ENCODE measurements at places on chromosomes 2 and 18. TPM values are rescaled to one million over a fixed set of nuclear protein-coding genes. Genes with fewer than 3 reads are reported as not detected.

DNA sequence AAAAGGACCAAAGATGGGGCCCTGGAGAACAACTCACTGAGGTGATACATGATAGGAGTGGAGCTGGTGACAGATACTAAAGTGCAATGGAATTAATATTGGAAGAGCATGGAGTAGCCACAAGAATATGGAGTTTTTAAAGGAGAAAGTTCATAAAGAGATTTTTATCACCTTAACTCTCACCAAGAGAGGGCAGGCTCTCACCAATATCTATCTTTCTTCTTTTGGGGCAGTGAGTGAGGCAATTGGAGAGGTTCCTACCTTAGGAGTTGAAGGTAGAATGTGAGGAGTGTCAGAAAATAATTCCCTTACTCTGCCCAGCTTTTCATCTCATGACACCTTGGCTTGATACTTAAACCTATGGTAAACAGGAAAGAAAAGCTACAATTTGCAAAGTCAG lies 233.7 kb upstream of the CWC22 start:
- no peak for DNase-seq

DNA sequence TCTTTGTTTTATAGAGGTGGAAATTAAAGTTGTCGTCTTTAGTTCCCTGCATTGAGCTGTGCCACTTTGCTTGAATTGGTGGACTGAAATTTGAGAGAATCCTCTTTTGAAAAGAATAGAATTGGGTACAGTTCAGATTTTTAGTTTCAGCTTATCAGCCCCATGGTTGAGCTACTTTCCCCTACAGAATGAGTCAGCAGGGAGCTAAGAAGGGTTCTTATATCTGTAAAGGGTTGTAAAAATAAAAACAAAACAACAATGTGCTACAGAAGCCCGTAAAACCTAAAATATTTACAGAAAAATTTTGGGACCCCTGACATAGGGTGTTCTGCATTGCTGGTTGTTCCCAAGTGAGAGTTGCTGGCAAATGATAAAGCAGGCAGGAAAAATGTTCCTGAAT lies 12.6 kb downstream of the SLC20A1 start:
- no peak for DNase-seq

The C2orf80 gene
- total RNA-seq: not detected

- DNase-seq: no peak
These were observed 21.2 kb downstream of the DYNAP start for GRCh38 chr18:54612237-54612636.

The SPATS2L gene
- total RNA-seq: 58.2 TPM

The TUBA4B gene
- total RNA-seq: 0.83 TPM

The PJVK gene
- total RNA-seq: 7.3 TPM

GRCh38 chr2:210833403-210833802 lies 277.0 kb downstream of the CPS1 start:
- no peak for DNase-seq

The WDCP gene
- 13.7 TPM for total RNA-seq

DNA sequence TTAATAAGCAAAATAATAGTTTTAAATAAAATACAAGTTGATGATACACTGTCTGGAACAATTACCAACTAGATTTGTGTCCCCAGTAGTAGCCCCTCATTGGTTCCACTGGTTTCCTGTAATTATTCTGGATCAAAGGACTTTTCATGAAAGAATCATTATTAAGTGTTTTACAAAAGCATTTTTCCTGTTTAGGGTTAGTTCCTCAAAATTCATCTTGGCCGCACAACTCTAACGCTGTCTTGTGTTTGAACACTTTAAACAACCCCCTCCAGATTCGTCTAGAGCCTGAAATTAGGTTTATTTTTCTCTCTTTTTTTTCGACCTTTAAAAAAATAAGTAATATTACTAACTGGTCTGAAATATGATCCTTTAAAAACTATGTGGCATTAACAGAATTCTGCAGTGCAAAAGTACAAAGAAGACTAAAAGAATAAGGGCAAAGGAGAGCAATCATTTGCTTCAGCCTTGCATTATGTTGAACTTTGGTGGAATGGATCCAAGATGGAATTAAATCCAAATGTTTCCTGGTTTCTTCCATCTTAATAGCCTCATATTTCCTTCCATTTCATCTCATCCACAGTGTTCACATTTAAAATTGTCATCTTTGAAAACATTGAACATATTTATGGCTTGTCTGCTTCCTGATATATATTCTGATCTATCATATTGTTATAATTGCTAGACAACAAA lies 678.4 kb downstream of the IRS1 start:
- no peak for DNase-seq

GRCh38 chr2:200185628-200186000 lies 120.9 kb upstream of the SPATS2L start:
- DNase-seq: no peak

DNA sequence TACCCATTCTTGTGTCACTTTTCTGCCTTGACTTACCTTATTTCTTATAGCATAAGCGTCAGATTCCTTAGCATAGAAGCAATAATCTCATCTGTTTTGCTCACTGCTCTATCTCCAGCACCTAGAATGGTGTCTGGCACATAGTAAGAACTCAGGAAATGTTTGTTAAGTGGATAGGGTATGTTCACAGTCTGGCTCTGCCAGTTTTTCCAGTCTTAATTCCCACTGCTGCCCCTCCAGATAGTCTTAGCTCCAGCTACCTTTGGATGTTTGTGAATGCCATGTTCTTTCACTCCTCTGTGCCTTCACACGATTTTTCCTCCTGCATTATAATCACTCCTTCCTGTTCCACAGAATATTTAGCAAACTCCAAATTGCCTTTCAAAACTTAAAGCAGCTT lies 29.0 kb downstream of the DNAJC10 start:
- no peak for DNase-seq

- DNase-seq: no peak
These were observed 115.6 kb upstream of the TMEM200C start for GRCh38 chr18:6010921-6011320.

DNA sequence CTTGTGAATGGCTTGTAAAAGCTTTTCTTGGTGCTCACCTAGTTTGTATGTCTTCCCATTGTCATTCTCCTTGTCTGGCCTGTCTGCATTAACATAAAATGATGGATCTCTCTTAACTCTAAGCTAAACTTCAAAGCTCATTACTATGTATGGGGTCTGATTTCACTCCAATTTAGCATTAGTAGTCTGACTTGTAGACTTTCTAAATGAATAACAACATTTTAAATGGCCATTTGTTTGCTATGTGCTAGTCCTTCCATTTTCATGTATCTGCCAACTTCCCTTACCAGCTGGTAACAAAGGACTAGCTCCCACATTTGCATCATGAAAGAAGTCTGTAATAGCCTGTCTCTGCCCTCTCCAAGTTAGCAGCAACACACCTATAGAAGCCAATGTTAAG lies 324.2 kb upstream of the RGPD4 start:
- DNase-seq: no peak

The B4GALT6 gene
- 10.3 TPM for total RNA-seq

DNA sequence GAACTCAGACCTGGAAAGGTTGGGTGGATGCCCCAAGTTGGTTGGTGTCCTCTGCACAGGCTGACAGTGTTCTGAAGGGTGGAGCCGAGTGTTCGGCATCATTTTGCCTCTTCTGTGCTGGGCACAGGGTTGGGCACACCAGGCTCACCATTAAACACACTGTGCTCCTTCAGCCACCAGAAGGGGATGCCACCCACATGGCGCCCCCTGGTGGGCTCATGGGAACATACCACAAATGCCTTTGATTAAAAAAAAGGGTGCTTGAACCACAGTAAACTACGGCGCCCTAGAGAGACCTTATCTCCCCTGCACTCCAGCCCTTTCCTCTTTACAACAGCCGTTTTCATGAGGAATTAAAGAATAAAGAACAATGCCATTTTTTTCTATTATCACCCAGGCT lies 89.4 kb downstream of the CELF4 start:
- DNase-seq: no peak

GRCh38 chr2:163417596-163418337 lies 318.0 kb downstream of the FIGN start:
- DNase-seq: no peak

DNA sequence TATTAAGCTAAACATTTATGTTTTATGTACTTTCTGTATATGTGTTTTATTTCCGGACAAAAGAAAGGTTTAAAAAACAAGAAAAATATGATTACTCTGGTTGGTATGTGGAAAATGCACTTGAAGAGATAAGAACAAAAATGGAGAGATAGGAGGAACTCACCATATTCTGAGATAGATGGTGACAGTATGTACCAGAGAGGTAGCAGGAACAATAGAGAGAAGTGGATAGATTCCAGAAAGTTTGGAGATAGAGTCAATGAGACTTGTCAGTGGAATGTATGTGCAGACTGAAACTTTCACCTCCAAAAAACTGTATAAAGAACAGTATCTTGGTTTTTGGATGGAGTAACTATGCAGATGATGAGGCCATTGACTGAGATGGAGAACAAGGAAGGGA lies 105.6 kb upstream of the FSHR start:
- DNase-seq: no peak

DNA sequence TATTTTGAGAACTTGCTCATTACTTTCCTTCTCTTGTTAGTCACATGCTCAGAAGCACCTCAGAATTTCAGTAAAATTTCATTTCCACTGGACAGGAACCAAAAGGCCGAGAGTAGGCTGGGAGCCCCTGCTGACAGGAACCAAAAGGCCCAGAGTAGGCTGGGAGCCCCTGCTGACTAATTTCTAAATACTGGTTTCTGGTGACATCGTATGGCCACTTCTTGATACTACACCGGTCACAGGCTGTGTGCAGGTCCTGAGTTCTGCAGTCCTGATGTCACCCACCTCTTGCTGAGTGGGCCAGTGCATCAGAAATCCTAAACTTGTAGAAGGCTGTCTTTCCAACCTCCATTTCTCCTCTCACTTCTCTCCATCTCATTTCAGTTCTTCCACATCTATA lies 17.7 kb upstream of the EN1 start:
- DNase-seq: no peak

DNA sequence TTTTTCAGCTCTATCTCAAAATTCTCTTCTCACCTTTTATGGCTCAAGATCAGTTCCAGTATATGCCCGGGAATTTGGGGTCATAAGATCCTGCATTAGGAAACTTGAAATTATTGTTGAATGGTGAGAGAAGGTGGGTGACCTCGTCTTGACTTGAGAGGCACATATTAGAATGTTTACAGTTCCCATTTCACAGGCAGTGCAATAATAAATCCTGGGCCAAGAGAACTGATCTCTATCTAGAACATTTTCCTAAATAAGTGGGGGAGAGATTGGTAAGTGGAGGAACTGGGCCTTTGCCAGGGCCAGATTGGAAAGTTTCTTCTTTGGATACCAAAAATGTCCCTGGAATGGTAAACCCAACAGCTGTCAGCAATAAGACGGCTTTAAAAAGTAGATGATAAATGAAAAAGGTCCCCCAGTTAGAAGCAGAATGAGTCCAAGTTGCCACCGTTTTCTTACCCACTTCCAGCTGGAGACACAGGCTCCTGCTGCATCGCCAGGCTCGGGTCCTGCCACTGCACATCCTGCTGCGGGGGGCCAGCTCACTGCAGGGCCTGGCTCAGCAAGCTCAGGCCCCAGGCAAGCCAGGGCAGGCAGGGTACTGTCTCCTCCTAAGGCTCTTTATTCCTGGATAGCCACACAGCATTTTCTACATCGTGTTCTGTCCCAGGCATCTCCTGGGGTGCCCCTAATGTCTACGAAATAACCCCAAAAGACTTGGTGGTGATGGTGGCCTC lies 126.4 kb upstream of the EPAS1 start:
- DNase-seq: no peak

GRCh38 chr2:234949762-234950434 lies 1.9 kb upstream of the SH3BP4 start:
- no peak for DNase-seq

The MOGAT1 gene
- total RNA-seq: not detected

GRCh38 chr18:26700728-26701127 lies 152.4 kb upstream of the KCTD1 start:
- DNase-seq: no peak

GRCh38 chr18:21472741-21473140 lies 127.8 kb downstream of the ESCO1 start:
- DNase-seq: no peak

The DCC gene
- total RNA-seq: not detected

DNA sequence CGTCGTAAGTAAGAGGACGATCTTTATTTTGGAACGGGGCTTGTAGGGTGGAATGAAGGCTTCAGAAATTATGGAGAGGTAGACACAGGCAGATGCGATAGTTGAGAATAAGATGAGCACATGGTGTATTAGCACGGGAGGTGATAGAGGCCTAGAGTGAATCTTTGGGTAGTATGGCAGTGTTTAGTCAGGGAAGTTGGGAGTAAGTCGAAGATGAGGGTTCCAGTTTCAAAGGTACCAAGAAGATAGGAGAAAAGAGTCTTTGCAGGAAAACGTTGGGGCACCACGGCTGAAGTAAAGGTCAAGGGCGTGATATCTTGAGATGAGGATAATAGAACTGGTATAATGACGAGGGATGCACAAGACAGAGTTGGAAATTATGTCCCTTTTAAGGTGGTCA lies 654 bp downstream of the PIK3C3 start:
- DNase-seq: no peak

GRCh38 chr2:66426244-66427111 lies 8.4 kb upstream of the MEIS1 start:
- DNase-seq: no peak

The GLB1L gene
- total RNA-seq: 20.3 TPM

The FABP1 gene
- total RNA-seq: 1.3 TPM

The DSG1 gene
- not detected for total RNA-seq

The EFEMP1 gene
- total RNA-seq: 282 TPM

GRCh38 chr2:67259556-67260342 lies 137.4 kb upstream of the ETAA1 start:
- peak; percentile 45 for DNase-seq

DNA sequence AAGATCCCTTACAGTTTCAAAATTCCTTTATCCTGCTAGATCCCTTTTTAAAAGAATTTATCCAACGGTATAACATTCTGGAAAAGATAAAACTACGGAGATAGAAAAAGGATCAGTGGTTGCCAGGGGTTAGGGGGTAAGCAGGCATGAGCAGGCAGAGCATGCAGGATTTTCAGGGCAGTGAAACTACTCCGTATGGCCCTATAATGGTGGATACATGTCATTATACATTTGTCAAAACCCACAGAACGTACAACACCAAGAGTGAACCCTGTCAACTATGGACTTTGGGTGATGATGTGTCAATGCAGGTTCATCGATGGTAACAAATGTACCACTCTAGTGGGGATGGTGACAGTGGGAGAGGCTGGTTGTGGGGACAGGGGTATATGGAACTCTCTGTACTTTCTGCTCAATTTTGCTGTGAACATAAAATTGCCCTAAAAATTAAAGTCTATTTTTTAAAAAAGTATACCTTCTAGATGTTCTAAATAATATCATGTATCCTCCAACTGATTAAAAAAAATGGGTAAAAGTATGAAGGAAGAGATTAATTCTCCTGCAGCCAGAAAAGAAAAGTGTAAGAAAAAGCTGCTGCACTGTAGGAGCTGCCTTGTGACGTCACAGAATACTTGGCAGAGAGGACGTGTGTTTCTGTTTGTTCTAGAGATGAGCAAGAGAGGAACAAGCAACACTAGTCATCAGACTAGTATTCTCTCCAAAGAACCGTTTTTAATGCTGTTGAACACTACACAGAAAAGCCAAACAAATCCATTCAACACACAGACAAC lies 23.6 kb downstream of the ANKRD44 start:
- peak; percentile 79 for DNase-seq

GRCh38 chr2:201363857-201364560 lies 6.9 kb upstream of the FLACC1 start:
- DNase-seq: no peak

All from ovary (tissue), 10 donors.